ENCODE measurements at places on chromosomes 6 and 20.
A peak's percentile ranks its signal among the peaks of the same experiment; 100 is the strongest.

DNA sequence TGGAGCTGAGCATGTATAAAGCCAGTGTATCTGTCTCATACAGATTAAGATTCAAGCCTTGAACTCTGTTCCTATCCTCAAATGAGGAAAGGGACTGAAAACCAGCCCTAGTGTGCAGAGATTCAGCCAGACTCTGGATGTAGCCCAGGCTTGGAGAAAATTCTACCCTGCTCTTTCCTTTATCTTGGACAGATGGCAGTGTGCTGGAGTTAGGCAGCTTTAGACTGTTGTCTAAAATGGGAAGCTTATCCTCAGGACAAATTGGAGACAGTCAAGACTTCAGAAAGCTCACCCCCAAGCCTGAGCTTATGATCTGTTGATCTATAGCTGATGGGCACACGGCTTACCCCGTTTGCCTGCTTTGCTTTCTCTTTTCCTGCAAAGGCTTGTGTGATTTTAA, 1057.6 kb downstream of the KIF16B start:
- DNase-seq, result no peak

DNA sequence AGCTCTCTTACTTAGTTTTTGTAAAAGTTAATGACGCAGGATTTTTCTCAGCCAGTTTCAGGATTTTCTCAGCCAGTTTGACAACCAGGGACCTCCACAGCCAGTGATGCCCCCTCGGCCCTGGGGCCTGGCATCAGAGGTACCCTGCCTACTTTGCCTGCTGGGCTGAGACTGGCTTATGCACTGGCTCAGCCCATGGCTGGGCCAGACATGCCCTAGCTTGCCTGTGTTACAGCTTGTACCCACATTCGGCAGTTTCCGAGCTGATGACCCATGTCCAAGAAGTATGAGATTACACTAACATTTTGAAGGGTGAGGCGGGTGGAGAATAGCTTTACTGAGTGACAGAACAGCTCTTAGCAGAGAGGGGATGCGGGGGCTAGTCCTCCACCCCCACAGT, 406.1 kb upstream of the HSF2 start:
- no peak for DNase-seq

- no peak for DNase-seq
Observed at GRCh38 chr6:86017236-86017635, 374.6 kb upstream of the SYNCRIP start.

- no peak for DNase-seq
Observed at GRCh38 chr6:112252571-112253497, 1.5 kb downstream of the LAMA4 start.

DNA sequence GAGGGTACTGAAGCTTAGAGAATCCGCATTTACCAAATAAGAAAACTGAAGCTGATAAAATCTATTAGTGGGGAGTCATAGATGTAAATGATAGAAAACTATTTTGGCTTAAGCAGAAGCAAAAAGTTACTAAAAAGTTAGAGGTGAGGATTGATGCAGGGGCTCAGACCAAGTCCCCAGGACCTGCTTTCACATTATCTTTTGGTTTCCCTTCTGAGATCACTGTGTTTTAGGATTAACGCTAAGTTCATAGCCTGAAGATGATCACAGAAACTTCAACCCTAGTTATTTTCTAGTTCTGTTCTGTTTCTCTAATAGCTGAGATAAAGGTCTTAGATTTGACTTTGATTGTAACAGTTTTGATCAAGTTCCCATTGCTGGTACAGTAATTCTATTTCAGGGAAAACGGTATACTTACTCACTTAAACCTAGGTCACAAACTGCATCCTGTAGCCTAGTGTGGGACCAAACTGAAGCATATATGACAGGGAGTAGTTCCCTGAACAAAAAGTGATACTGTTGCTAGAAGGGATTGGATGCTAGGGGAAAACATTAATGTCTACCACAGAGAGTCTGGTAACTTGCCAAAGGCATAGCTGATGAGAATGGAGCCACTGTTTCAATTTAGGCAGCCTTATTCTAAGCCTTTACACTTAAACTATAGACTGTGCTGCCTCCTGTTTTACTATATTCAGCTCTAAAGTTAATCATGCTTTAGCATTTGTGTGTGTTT, 13.1 kb downstream of the CYB5R4 start:
- no peak for DNase-seq

DNA sequence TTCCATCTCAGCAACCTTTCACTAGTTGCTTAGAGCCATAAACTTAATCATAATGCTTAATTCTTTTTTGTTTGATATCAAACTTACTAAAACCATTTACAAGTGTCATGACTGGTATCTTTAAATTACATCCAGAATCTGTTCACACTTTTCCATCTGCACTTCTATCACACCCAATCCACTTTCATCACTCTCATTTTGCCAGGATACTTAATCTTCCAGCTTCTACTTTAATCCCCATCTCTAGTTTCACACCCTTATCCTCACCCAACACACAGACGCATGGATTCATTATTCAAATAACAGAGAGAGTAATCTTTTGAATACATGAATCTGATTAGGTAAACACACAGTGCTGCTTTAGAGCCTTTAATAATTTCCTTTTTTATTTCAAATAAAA, 828.4 kb downstream of the HACE1 start:
- no peak for DNase-seq

DNA sequence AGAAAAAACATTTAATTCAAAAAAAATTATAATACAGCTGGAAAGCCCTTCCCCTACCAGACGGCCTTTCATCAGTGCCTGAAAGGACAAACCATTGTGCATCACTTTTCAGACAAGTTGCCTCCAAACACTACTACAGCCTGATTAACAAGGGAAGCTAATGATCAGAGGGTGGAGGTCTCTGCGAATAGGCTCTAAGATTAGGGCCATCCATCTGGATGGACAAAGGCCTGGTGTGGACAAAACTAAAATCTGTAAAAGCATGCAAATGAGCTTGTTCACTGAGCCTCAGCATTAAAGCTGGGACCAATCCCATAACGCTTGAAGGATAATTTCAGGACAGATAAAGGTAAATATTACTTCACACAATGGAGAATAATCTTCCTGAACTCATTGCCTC, 228.7 kb upstream of the PLN start:
- no peak for DNase-seq

GRCh38 chr6:157906537-157907061, 75.1 kb upstream of the SYNJ2 start:
- DNase-seq, result no peak

DNA sequence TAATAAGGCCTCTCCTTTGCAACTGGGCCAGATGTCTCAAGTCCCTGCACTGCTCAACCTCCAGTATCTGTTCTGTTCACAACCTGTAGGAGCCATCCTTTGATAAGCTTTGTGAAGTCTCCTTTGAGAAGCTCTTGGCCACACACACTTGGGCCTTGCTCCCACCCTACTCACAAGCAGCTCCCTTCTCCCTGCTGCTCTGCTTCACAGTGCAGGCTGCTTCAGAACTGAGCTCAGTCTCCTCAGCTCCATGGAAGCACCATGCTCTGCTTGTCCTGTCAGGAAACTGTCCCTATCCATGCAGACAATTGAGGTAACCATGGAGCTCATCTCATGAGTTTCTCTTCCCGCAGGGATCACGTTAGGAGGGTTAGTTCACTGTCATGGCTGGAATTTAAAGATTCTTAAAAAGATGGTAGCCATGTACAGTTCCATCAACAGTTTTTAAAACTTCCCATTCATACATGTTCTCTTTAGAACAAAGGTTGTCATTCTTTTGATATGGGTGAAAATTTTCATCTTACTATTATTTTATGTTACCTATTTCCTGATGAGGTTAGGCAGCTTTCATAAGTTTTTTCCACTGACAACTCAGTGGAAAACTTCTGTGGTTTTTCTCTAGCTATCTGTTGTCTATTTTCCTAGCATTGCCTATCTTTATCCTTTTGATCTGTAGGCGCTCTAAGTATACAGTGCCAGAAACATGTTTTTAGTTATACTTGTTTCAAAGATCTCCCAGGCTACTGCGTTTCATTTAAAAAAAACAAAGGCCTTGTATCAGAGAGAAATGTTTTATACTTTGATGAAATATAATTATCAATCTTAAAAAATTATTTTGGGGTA, 62.6 kb downstream of the AK9 start:
- DNase-seq, result no peak

DNA sequence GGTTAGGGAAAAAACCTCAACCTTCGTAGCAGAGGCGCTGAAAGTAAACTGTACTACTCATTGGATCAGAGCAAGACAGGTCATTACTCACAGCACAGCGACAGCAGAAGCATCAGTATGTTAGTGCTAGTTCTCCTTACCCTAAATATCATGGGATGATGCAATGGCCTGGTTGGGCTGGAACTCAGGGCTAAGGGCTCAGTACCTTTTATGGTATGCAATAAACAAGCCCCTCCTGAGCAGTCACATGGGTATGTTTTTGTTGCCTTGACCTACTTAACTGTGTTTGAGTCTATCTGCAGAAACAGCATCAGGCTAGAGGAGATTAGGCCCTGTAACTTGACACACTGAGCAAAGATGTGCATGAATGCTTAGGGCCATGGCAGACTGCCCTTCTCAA, 369.4 kb upstream of the IMPG1 start:
- DNase-seq, result no peak

DNA sequence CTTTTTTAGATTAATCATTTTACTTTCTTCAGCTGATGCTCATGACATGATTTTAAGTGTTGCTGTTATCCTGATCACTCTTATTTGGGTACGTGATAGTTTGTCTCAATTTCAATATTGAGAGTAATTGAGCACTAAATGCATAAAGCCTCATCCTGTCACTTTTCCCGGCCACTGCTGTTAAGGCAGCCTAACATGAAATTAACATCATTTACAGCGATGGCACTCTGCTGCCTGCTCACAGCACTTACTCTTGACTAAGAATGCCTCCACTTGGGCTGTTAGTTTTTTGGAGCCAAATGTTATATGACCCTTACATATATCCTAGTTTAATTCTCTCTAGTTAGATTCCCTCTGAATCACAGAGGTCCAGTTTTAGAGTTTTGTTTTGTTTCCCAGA, 107.3 kb downstream of the SLX4IP start:
- DNase-seq, result no peak

DNA sequence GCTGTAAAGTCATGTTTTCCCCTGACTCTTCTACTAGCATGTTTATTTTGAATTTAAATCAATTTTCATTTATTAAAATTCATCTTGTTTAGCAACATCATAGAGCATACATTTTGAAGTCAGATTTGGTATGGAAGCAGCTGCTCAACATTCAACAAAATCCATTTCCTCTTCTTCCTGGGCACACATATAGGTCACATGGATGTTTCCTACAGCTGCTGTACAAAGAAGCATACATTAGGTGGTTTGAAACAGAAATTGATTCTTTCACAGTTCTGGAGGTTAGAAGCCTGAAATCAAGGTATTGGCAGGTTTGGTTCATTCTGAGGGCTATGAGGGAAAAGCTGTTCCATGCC, 495.2 kb downstream of the RFPL4B start:
- DNase-seq, result no peak

DNA sequence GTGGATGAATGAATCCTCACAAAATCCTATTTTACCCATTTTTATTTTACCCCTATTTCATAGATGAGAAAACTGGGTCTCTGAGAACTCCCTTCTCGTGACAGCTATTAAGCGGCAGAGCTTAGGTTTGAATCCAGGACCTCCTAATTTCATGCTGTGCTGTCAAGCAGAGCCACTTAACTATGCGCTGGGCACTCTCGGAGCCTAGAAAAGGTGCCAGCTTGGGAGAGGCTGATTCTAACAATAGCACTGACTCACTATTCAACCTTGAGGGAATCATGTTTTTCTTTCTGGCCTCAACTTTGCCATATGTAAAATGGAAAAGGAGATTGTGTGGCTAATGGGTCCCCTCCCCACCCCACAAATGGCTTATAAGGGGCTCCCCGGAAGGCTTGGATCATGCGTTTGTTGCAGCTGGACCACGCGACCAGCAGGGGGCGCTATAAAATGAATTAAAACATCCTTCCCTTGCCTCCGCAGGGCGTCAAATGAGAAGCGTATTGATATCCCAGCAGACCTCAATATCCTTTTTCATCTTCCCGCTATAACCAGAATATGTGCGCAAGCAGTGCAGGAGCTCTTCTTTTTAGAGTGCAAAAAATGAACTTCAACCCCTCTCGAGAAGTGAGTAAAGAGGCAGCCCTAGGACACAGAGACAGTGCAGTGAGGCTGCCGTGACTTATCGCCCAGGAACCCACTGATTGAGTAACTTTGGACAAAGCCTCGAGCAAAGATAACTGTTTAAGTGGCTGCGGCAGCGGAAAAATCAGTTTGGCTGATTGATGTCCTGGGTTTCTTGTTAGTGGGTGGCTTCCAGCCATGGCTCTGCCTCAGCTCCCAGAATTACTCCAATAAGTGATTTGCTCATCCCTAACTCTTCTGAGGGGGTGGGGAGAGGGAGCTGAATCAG, 12.8 kb upstream of the PDYN start:
- peak; percentile 32 for DNase-seq
